ENCODE measurements at places on chromosomes 5 and 9. TPM values are rescaled to one million over a fixed set of nuclear protein-coding genes. Genes with fewer than 3 reads are reported as not detected.
A peak's percentile ranks its signal among the peaks of the same experiment; 100 is the strongest.

- ATAC-seq, result no peak
These were observed 25.7 kb downstream of the TAS2R1 start for GRCh38 chr5:9604416-9604815.

- ATAC-seq, result no peak
These were observed 4.5 kb downstream of the SLC36A1 start for GRCh38 chr5:151451626-151452520.

CCDC69 gene
- total RNA-seq, result 222 TPM

LCNL1 gene
- total RNA-seq, result 0.40 TPM

DNA sequence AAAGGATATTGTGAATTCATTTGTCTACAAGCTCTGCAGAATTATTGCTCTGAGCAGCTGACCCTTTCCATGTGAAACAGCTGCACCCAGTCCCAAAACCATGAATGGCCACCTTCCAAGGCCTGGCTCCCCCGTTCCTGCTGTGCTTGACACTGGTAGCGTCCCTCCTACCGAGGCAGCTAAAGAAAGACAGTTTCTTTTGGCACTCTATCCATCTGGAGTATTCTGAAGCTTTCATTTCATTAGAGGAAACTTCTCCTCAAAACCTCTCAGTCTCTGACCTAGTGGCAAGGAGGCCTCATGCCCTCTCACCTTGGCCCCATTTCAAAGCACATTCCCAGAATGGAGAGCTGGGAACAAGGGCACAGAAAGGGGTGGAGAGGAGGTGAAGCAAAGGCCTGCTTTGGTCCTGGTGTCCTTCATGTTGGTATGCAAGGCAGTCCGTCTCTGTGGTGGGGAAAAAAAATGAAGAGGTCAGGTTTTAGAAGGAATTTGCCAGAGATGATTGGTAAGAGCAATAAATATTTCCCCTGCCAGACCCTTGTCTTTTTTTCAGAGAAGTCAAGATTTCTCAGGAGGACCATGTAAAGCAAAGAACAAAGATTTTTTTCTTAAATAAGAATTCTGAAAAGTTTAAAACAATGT, 232.0 kb downstream of the RFK start:
- peak; percentile 6 for ATAC-seq

- no peak for ATAC-seq
These were observed 447.1 kb upstream of the CDH10 start for GRCh38 chr5:25091921-25092320.

DNA sequence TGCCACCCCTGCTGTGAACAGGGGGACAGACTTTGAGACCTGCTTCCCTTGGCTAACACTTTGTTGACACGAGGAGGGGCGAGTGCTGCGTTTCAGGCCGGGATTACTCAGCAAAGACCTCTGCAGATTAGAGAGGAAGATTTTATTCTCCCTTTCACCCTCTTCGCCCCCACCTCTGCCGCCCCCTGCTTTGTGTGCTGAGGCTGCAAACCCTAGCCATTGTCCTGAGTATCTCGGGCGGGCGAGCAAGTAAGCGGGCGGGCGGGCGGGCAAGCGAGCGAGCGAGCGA, 6.0 kb downstream of the ISL1 start:
- ATAC-seq, result no peak

- no peak for ATAC-seq
These were observed 6.5 kb upstream of the PITX1 start for GRCh38 chr5:135040333-135041144.

PCDHA9 gene
- total RNA-seq, result not detected

- ATAC-seq, result no peak
These were observed 5.7 kb downstream of the SPRY4 start for GRCh38 chr5:142319105-142319504.

- no peak for ATAC-seq
These were observed 29.9 kb upstream of the MYOT start for GRCh38 chr5:137837491-137838394.

PRXL2C gene
- 26.4 TPM for total RNA-seq

DNA sequence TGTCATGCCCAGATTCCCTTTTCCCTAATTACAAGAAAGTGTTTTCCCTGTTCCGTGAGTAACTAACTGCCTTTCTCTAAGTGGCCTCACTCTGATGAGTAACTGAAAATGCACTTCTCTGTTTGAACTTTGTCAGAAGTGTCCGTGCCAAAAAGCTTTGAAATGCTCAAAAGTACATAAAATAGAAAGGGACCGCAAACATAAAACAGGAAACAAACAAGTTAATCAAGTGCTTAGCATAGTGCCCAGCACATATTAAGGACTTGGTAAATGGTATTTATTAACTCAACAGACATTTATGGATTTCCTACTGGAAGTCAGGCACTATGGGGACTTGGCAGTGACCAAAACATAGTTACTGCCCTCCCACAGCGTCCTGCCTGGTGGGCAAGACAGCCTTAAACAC, 22.3 kb downstream of the AQP3 start:
- ATAC-seq, result no peak

DNA sequence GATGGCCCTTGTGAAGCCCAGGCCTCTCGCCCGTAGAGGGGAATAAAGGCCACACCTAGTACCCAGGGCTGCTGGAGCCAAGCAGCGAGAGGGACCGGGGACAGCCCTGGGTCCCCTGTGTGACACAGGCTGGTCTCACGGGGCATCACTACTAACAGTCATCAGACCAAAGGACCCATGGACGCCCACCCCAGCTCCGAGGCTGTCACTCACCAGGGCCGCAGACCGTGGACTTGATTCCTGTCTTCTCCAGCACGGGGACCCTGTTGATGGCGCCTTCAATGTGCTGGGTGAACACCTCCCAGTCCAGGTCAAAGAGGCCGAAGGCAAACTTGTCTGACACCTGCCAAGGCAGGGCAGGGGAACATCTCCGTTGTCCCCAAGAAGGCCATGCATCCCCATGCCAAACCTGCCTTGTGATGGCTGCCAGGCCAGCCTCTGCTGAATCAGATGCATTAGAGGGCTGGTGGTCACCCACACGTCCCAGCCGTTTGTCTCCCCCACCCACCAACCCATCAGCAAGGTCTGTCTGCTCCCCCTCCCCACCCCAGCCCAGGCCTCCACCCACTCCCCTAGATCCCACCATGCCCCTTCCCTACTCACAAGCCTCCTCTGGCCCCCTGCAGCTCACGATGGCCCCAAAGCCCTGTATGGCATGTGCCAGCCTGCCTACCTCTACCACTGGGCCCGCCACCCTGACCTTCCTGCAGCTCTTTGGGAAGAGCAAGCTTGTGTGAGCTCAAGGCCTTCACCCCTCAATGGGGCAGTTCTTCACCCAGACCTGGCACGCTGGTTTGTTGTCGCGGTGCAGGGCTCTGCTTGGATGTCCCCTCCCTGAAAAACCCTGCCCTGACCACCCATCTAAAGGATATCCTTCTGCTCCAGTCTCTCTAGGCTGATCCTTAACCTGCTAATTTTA, 20.8 kb downstream of the SARDH start:
- ATAC-seq, result no peak

FREM1 gene
- 4.8 TPM for total RNA-seq

EQTN gene
- not detected for total RNA-seq

GRCh38 chr9:93577975-93578682, 1.7 kb downstream of the PHF2 start:
- ATAC-seq, result no peak

ALDOB gene
- total RNA-seq, result not detected

GRCh38 chr5:75340714-75341478, 3.9 kb downstream of the HMGCR start:
- ATAC-seq, result no peak
